ENCODE measurements at places on chromosomes 4 and X.

DNA sequence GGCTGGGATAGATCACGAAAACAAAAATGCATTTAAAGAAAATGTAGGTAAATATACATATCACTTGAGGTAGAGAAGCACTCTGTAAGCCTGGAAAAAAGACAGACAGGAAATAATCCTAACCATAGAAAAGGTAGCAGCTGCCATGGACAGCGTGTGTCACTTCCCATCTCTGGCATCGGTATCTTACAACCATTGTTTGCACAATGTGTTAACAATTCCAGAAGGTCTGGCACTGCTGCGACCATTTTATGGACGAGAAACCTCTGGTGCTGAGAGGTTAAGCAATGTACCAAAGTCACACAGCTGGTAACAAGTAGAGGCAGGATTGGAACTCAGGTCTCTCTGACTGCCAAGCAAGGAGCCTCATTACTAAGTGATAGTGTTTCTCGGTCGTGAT, 1.7 kb upstream of the MTNR1A start:
- no peak for DNase-seq

- no peak for DNase-seq
Measured at GRCh38 chrX:135481696-135482179, 38.7 kb upstream of the INTS6L start.

DNA sequence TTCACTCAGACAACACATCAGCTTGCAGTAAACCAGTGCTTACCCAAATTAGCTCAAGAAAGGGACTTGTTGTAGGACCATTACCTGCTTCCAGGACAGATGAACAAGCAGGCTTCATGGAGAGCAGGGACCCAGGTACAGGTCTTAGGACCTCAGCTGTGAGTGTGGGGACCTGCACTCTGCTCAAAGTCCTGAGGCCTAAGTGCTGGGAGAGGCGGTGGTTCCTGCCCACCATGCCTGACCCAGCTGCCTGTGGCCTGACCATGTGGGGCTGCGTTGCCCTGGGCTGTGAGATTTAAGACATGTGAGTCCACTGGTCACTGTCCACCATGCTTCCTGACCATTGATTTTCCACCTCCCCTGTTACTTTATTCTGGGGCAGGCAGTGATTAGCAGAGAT, 140.2 kb downstream of the DCLK2 start:
- no peak for DNase-seq

DNA sequence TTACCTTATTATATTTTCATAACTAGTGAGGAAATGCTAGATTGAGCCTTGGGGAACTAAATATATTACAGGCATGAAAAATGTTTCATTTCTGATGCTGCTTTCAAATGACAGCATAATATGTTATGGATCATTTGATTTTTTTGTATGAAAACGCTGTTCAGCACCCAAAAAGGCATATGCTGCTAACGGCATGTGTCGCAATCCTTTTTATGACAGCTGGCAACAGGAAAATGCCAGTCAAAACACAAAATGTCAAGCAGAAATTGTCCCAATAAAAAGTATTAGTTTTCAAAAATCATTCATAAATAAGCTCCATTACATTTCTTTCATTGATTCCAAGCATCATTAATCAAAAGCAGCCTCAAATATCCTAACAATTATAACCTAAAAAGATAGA, 1244.5 kb downstream of the PCDH7 start:
- no peak for DNase-seq

GRCh38 chrX:27241981-27242380, 221.2 kb downstream of the PPP4R3C start:
- no peak for DNase-seq

DNA sequence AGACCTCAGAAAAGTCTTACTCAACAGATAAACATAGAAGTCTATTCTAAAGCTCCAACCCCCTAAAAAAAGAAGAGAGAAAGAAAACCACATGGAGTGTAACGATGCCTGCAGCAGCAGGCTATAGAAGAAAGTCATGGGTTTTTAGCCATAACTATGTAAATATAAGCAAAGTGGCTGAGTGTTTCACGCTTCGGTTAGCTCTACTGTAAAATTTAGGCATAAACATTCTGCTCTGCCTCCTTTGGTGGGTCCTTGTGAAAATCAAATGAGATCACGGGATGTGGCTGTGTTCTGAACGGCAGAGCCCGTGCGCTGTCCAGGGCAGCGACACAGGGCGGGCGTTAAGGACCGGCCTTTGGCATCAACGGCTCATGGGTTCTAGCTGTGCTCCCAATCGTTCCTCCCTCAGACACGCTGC, 78.4 kb downstream of the IRF2 start:
- no peak for DNase-seq

GRCh38 chr4:71752383-71753042, 31.4 kb downstream of the GC start:
- no peak for DNase-seq

- no peak for DNase-seq
Measured at GRCh38 chrX:88830111-88830510, 83.1 kb downstream of the CPXCR1 start.

GRCh38 chr4:40846532-40846931, 96.8 kb downstream of the NSUN7 start:
- DNase-seq: no peak

- DNase-seq: no peak
Measured at GRCh38 chr4:87982446-87983010, 7.0 kb downstream of the SPP1 start.

- DNase-seq: no peak
Measured at GRCh38 chr4:123399627-123400358, 3.2 kb downstream of the SPRY1 start.

- DNase-seq: no peak
Measured at GRCh38 chr4:144104509-144105130, 35.9 kb downstream of the GYPA start.

- no peak for DNase-seq
Measured at GRCh38 chr4:85024671-85025070, 58.2 kb upstream of the WDFY3 start.

DNA sequence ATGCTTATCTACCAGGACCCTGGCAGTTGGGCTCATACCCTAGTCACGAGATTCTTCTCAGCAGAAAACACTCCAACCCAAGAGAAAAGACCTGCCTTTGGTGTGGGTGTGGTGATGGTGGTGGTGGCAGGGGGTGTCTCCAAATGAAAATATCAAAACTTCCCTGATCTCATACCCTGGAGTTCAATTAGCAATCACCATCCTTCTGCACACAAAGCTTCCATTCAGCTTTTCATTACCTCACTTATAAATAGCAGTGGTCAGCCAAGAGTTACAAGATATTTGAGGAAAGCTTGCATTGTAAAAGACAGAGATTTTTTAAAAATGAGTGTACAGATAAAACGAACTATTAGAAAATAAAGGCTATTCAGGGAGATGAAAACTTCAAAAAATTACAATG, 580.8 kb upstream of the MAGEB2 start:
- DNase-seq: no peak

- DNase-seq: no peak
Measured at GRCh38 chrX:149877157-149877556, 3.8 kb upstream of the MAGEA8 start.

DNA sequence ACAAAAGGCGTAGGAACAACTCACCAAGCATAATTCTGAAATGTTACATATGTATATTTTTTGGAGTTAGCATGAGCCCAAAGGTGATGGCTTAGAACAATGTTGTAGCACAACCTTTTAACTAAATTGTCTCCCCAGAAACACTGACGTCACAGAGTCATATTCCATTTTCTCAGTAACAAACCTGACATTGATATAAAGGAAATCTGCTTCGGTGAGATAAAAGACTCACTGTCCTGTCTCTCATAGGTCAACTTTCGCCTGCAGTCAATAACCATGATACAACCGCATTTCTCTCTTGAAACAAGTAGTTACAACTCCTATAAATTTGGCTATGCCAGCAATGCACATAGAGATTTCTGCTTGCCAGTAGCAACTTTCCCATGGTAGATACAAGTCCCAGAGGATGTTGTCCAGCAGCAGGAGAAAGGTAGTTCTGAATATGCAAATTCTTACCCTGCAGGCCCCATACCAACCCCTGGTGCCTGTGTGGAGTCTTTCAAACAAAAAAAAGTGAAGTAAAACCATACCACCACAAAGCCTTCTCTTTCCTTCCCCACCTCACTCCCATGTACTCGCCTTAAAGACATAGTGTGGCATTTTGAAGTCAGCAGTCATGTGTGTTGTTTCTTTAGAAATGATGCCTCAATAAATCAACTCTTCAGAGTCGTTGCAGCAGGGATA, 47.9 kb downstream of the MTM1 start:
- DNase-seq: no peak

- no peak for DNase-seq
Measured at GRCh38 chr4:121705521-121705920, 8.7 kb upstream of the ANXA5 start.

DNA sequence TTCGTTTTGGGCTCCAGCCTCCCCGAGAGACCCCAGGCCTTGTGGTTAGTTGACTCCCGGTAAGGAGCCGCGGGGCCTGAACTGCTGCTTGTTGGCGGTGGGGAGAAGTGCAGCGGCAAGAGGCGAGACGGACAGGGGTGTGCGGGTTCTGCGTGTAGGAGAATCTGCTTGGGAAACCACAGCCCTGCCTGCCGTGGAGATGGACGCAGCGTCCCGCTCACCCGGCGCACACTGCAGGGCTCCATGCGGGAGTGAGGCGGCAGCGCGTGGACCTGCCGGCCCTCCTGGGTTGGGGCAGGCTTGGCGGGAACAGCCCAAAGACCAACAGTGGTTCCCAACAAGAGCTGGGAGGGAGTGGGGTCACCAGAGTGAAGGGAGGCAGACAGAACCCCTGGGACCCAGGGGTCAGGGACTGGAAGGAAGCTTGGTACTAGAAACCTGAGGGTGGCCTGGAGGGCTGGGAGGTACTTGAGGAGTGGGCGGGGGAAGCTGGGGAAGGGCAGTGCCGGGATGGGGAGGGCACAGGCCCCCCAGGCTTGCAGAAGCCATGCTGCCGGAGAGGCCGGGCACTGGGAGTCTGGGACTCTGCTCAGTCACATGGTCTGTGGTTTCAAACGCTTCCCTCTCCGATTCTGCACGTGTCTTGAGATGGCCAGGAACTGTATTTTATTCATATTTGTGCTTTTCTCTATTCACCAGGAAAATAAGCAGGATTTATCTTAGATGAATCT, 70.8 kb downstream of the RGS12 start:
- DNase-seq: no peak

DNA sequence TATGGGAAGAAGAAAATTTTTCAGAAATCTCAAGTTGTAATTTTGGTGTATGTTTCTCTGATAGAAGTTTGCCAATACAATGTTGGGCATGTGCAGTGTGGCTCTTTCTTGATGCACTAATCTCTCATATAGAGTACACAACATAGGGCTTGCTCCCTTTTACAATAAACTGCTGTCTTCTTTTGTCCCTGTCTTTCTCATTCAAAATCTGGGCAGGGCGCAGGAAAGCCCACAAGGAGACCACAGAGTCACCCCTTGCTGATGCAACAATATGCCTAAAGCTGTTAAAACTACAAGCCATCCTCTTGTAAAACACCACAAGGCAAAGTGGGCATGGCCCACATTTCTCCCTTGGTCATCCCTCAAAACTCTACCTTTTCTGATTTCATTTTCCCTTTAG, 63.4 kb upstream of the TBC1D9 start:
- no peak for DNase-seq

- DNase-seq: no peak
Measured at GRCh38 chrX:1659664-1660461, 45.0 kb downstream of the ASMT start.

DNA sequence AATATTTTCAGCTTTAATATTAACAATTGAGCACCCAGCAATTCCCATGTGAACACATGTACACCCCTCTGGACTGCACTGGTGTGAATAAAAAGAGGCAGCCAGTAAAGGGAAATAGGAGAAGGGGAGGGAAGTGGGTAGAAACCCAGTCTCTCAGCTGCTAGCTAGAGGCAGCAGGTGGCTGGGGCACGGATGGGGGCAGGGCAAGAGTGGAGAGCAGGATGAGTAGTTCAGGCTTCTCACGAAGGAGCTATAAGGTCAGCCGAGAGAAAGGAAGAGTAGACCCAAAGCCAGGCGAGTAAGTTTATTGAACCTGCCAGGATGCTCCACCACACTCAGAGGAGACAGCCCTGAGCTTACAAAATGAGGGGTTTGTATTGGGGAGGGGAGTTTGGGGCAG, 184.8 kb upstream of the MTMR8 start:
- DNase-seq: no peak

GRCh38 chr4:181690498-181690897, 552.7 kb upstream of the TENM3 start:
- no peak for DNase-seq

- no peak for DNase-seq
Measured at GRCh38 chr4:85672116-85672515, 197.2 kb downstream of the ARHGAP24 start.

- DNase-seq: no peak
Measured at GRCh38 chr4:173765751-173766150, 235.7 kb upstream of the HAND2 start.

DNA sequence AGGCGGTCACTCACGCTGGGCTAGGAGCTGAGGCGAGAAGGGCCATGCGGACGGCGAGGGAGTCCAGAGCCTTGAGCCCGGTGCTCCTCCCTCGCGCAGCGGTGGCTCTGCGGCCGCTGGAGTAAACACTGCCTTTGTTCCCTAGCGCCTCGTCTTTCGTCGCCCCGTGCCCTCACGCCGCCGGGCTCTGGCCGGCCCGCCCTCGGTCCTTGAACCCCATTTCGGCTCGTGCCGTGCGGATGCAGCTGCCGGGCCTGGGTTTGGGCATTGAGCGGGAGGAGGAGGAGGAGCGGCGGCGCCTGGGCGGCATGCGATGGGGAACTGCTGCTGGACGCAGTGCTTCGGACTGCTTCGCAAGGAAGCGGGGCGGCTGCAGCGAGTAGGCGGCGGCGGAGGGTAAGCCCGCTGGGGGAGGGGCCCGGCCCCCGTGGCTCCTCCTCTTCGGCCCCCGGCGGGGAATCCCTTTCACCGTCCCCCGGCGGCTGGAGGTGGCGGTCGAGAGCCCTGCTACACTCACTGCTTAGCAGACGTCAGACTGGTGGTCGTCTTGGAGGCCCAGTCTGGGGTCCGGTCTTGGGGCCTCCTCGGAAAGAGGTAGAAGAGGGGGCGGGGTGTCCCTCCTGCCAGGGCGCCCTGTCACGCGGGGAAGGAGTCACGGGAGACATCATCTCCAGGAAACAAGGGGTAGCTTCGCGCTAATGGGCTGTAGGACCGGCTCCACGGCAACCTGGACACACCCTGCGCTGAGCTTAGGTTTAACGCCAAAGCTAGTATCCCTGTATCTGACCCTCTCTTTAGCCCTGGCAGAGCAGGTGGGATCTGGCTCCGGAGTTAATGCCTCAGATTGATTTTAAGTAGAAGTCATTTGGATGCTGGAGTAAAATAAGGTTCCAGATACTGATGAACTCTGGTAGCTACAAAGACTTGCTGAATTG, at the start of gene AP1AR:
Gene AP1AR, plus strand, starts transcription at position 9 of the 935 bp plus-strand sequence. Its CDS starts 305 bp downstream, at position 314.
- no peak for DNase-seq
